ENCODE measurements at places on chromosomes 13 and 19. TPM values are rescaled to one million over a fixed set of nuclear protein-coding genes. Genes with fewer than 3 reads are reported as not detected.

Gene FFAR1
- not detected for total RNA-seq

Gene ANKRD10
- total RNA-seq = 160 TPM

Gene FREM2
- total RNA-seq = 4.6 TPM

Gene URI1
- total RNA-seq = 38.2 TPM

Gene OR7A5
- total RNA-seq = not detected

Gene NOP53
- 324 TPM for total RNA-seq

DNA sequence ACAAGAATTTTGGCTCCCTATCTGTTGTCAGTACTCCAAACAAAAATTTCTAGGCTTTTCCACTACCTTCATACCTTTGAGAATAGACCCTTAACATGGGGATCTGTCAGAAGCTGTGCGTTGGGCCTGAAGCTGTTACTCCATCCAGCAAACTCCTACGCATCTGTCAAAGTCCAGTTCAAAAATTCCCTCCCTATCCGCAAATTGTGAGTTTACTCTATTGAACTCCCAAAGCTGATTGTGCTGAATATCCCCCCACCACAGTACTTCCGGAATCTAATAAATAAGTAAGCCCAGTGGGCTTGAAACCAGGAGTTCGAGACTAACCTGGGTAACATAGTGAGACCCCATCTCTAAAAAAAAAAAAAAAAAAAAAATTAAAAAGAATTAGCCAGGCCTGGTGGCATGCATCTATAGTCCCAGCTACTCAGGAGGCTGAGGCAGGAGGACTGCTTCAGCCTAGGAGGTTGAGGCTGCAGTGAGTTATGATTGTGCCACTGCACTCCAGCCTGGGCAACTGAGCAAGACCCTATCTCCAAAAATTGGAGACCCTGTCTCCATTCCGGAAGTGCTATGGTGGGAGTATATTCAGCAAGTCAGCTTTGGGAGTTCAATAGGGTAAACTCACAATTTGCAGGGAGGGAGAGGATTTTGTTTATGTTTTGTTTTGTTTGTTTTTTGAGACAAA, 930 bp upstream of the FBN3 start:
- H3K4me1 ChIP-seq = peaks cover 2% of the 10 kb centered on the region
- no peak for DNase-seq
- no peaks in the 10 kb centered on the region for H3K36me3 ChIP-seq
- peak overlapping the region; percentile 48 for H3K27ac ChIP-seq
- H3K27me3 ChIP-seq = peaks cover 7% of the 10 kb centered on the region

DNA sequence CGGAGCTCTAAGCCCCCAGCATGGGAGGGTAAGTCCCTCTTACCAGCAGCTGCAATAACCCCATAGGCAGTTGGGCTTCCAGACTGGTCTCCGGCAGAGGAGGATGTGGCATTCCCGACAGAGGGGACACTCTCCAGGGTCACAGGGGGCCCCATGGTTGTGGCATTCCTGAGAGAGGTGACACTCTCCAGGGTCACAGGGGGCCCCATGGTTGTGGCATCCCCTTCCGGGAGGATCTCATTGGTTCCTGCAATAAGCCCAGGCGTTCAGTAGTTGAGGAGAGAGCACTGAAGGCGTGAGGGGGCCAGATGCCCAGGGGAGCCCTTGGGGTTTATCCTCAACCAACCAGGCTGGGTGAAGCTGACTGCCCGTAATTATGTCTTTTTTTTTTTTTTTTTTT, 5.4 kb downstream of the CD320 start:
- H3K27ac ChIP-seq = no peak overlapping the region
- DNase-seq = peak; percentile 1
- no peak overlapping the region for H3K4me3 ChIP-seq
- peaks cover 14% of the 10 kb centered on the region for H3K4me1 ChIP-seq
- H3K36me3 ChIP-seq = peaks cover 4% of the 10 kb centered on the region

- H3K27me3 ChIP-seq = peaks cover 7% of the 10 kb centered on the region
- no peak overlapping the region for H3K27ac ChIP-seq
- no peak for DNase-seq
- no peaks in the 10 kb centered on the region for H3K4me1 ChIP-seq
- no peaks in the 10 kb centered on the region for H3K36me3 ChIP-seq
Measured at GRCh38 chr19:6568816-6569215, 22.1 kb downstream of the CD70 start.

GRCh38 chr13:109881961-109882558, 95.7 kb upstream of the IRS2 start:
- H3K27me3 ChIP-seq = peaks cover 3% of the 10 kb centered on the region
- H3K36me3 ChIP-seq = no peaks in the 10 kb centered on the region
- no peak for DNase-seq
- H3K4me3 ChIP-seq = no peak overlapping the region
- H3K27ac ChIP-seq = no peak overlapping the region
- H3K4me1 ChIP-seq = no peaks in the 10 kb centered on the region

DNA sequence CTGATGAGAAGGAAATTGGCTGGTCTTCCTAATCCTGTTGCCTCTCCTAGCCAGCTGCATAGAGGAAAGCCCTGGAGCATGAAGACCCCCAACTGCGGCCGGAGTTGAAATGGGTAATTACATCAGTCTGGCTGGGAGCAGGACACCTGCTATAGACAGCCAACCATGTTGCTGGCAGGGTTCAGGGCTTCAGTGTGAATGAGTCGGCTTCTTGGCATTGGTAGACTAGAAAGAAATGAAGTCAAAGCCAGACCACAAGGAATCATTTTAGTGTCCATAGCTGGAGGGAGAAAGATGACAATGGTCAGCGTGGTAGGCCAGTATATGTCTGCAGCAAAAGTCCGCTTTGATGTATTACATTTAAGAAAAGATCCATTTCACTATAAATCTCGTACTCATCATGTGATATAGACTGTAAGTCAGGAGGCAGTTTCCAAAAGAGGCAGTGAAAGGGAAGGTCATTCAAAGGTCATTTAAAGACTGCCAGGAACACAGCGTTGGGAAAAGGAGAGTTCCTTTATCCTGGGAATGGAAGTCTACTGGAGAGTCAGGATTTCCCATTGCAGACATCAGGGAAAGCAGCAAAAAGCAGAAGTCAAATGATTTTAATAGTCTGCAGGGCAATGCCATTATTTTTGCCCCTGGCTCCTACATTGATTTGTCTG, 262.7 kb downstream of the DNAJC15 start:
- H3K4me3 ChIP-seq = no peak overlapping the region
- no peak for DNase-seq
- H3K27me3 ChIP-seq = no peaks in the 10 kb centered on the region
- H3K36me3 ChIP-seq = no peaks in the 10 kb centered on the region
- H3K27ac ChIP-seq = no peak overlapping the region
- H3K4me1 ChIP-seq = peaks cover 11% of the 10 kb centered on the region

DNA sequence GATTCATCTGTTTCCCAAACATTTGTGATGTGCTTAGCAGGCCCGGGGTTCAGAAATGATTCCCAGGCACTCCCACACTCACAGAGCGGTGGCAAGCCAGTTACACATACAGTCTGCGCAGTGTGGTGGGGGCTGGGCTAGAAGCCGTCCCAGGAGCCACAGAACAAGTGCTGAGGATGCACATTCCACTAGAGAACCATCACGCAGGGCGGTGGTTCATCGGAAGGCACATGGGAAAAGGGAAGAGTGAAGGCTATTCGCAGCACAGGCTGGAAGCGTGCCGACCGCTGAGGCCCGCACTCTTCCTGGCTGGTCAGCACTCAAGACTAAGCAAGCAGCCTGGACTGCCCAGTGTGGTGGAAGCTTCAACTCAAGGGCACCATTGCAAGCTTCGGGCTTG, 126.3 kb upstream of the SLC7A1 start:
- H3K4me3 ChIP-seq = no peak overlapping the region
- no peak for DNase-seq
- H3K27me3 ChIP-seq = no peaks in the 10 kb centered on the region
- peaks cover 3% of the 10 kb centered on the region for H3K4me1 ChIP-seq
- no peak overlapping the region for H3K27ac ChIP-seq
- H3K36me3 ChIP-seq = peaks cover 4% of the 10 kb centered on the region

GRCh38 chr13:29421118-29421517, 174.4 kb downstream of the SLC7A1 start:
- peaks cover 7% of the 10 kb centered on the region for H3K4me1 ChIP-seq
- no peak overlapping the region for H3K4me3 ChIP-seq
- peaks cover 2% of the 10 kb centered on the region for H3K27me3 ChIP-seq
- H3K36me3 ChIP-seq = no peaks in the 10 kb centered on the region

GRCh38 chr13:27810461-27810860, 18.2 kb downstream of the GSX1 start:
- H3K27ac ChIP-seq = no peak overlapping the region
- H3K4me3 ChIP-seq = no peak overlapping the region
- peaks cover 13% of the 10 kb centered on the region for H3K27me3 ChIP-seq

GRCh38 chr13:20939662-20940061, 37.1 kb upstream of the XPO4 start:
- no peaks in the 10 kb centered on the region for H3K4me1 ChIP-seq
- no peaks in the 10 kb centered on the region for H3K36me3 ChIP-seq
- no peaks in the 10 kb centered on the region for H3K27me3 ChIP-seq
- H3K4me3 ChIP-seq = no peak overlapping the region

GRCh38 chr19:49585023-49585422, 3.9 kb downstream of the PRRG2 start:
- H3K36me3 ChIP-seq = no peaks in the 10 kb centered on the region
- peaks cover 9% of the 10 kb centered on the region for H3K27me3 ChIP-seq
- peaks cover 11% of the 10 kb centered on the region for H3K4me1 ChIP-seq
- no peak for DNase-seq

GRCh38 chr13:98468361-98468760, 108.5 kb downstream of the STK24 start:
- DNase-seq = no peak
- peaks cover 42% of the 10 kb centered on the region for H3K36me3 ChIP-seq
- no peak overlapping the region for H3K4me3 ChIP-seq
- peaks cover 10% of the 10 kb centered on the region for H3K27me3 ChIP-seq
- H3K27ac ChIP-seq = no peak overlapping the region

DNA sequence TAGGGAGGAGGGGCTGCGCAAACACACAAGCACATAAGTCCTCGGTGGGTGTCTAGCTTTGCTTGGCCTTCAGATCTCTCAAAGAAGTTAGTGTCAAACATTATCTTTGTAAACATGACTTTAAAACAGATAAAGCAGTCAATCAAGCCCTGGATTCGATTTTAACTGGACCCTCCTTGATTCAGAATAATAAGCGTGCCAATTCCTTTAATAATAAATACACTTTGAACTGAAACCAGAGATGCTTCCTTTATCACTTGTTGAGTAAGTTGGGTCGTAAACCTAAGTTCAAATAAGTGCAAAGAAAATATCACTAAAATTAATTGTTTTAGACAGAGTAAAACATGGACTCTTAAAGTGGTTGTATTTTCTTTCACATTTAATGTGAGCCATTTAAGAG, 30.9 kb downstream of the POU4F1 start:
- no peak overlapping the region for H3K4me3 ChIP-seq
- H3K4me1 ChIP-seq = no peaks in the 10 kb centered on the region
- no peaks in the 10 kb centered on the region for H3K27me3 ChIP-seq
- no peak for DNase-seq
- no peak overlapping the region for H3K27ac ChIP-seq

DNA sequence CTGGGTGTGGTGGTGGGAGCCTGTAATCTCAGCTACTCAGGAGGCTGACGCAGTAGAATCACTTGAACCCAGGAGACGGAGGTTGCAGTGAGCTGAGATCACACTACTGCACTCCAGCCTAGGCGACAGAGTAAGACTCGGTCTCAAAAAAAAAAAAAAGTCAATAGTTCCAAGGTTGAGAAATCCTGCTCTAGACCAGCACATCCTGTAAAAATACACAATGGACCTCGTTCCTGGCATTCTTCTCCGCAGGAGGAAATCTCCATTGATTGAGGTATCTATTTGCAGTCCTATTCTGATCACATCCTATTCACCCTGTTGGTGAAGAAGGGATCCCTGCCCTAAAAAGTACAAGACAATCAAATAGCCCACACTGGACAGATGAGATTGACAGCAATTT, 15.2 kb downstream of the ZFP14 start:
- peak overlapping the region; percentile 95 for H3K27ac ChIP-seq
- peak; percentile 8 for DNase-seq
- peaks cover 31% of the 10 kb centered on the region for H3K4me1 ChIP-seq
- peaks cover 41% of the 10 kb centered on the region for H3K36me3 ChIP-seq
- H3K4me3 ChIP-seq = peak overlapping the region; percentile 2

DNA sequence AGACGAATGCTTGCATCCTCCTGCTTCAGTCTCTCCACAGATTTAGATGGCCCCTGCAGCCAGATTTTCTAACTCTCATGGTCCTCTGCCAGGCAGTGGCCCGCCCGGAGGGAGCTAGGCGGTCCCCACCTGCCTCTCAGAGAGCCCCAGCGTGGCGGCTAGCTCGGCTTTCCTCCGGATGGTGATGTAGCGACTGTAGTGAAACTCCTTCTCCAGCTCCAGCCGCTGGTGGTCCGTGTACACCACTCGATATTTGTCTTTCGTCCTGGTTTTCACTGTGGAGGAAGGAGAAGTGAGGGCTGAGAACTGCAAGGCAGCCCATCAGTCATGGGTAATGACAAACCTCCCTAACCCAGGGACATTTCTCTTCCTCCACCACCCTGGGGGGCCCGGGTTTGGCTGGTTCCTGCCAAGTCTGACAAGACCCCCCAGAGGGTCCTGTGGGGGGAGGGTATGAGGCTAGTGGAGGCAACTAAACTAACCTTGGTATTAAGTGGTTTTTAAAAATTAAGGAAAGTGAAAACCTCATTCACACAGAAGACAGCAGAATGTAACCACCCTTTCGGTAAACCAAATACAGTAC, 4.3 kb downstream of the CDX2 start:
- no peak for DNase-seq
- peaks cover 49% of the 10 kb centered on the region for H3K27me3 ChIP-seq
- H3K4me1 ChIP-seq = peaks cover 38% of the 10 kb centered on the region
- H3K4me3 ChIP-seq = no peak overlapping the region

DNA sequence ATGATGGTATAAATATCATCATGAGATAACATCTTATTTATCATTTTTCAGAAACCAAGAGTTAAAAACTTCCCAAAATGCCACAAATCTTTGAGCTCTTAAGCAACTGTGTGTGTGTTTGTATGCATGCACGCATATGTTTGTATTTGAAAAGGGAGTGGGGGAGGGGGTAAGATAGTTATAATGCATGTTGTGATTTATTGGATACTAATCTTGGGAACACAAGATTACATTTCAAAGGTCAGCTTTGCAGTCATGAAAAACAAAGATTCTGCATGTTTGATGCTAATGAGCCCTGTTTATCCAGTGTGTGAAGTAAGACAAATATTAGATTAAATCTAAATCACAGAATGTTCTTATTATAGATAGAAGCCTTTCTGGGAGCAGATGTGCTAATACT, 355.9 kb downstream of the DCT start:
- peaks cover 2% of the 10 kb centered on the region for H3K4me1 ChIP-seq
- H3K27me3 ChIP-seq = no peaks in the 10 kb centered on the region
- H3K27ac ChIP-seq = no peak overlapping the region
- no peak overlapping the region for H3K4me3 ChIP-seq
- no peak for DNase-seq

DNA sequence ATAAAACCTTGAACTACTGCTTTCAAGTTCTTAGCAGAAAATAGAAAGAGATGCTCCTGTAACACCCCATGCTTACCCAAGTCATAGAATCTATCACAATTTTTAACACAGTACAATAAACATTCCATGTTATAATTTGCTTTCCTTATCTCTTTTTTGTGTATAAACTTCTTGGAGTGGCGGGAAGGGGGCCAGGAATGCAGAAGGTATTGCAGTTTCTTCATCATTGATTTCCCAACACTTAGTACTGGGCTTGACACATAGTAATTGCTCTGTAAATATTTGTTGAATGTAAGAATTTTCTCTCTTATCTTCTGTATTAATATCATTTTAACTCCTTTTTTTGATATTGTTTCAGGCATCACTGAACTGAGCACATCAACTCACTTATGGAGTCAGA, 535.8 kb downstream of the KCTD12 start:
- no peak overlapping the region for H3K27ac ChIP-seq
- no peak overlapping the region for H3K4me3 ChIP-seq
- peaks cover 1% of the 10 kb centered on the region for H3K27me3 ChIP-seq
- H3K4me1 ChIP-seq = peaks cover 18% of the 10 kb centered on the region

GRCh38 chr19:48746738-48747575, at the start of gene IZUMO1:
Gene IZUMO1, minus strand, starts transcription at chr19:48746909. Its CDS starts 1,050 bp downstream, at chr19:48745859.
- H3K27ac ChIP-seq = peak within 1 kb of the TSS; percentile 83
- peak; percentile 80 for DNase-seq
- peaks cover 4% of the 10 kb centered on the region for H3K36me3 ChIP-seq
- H3K4me1 ChIP-seq = peaks cover 18% of the 10 kb centered on the region
- H3K27me3 ChIP-seq = peaks cover 14% of the 10 kb centered on the region

Measured in endothelial cell (in vitro differentiated cells).